ENCODE measurements at places on chromosomes 3 and 15.

- no peak for DNase-seq
These were observed 32.9 kb upstream of the CSPG5 start for GRCh38 chr3:47611576-47611975.

- no peak for DNase-seq
These were observed 11.4 kb downstream of the RAB6B start for GRCh38 chr3:133884054-133884886.

GRCh38 chr15:87619161-87619960 lies 637.2 kb downstream of the NTRK3 start:
- DNase-seq: peak; percentile 75

DNA sequence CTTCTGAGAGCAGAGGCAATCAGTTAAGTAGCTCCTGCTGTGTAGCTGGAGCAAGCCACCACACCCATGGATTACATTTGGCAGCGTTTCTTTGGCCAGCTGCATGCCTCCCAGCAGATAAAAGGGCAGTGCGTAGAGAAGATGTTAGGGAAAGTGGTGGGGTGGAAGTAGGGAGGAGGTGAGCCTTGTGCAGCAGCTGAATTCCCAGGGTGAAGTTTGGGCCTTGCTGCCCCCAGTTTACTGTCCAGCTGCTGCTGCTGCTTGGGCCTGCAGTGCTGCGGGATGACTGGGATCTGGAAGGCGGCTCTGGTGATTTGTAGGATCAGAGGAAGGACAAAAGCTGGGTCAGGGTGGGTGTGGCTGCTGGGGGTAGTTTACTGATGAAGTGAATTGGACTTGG lies 318.7 kb upstream of the C2CD4B start:
- no peak for DNase-seq

DNA sequence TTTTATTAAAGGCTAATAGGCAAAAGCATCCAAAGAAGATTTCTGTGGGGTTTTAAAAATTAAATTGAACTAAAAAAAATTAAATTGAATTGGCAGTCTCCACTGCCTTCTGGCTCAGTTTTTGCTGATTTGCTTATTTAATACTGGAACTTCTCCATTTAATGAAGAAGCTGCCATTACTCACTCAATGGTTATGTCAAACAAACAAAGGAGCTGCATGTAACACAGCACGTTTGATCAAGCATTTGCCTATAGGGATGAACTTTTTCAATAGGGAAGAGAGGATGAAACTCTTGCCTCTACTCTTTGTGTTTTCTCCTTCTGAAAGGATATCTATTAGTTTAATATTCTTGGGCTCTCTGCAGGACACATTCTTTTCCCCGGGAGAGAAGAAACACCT lies 4.8 kb upstream of the HCLS1 start:
- DNase-seq: no peak

- DNase-seq: no peak
These were observed 596 bp downstream of the COL7A1 start for GRCh38 chr3:48594417-48595049.

DNA sequence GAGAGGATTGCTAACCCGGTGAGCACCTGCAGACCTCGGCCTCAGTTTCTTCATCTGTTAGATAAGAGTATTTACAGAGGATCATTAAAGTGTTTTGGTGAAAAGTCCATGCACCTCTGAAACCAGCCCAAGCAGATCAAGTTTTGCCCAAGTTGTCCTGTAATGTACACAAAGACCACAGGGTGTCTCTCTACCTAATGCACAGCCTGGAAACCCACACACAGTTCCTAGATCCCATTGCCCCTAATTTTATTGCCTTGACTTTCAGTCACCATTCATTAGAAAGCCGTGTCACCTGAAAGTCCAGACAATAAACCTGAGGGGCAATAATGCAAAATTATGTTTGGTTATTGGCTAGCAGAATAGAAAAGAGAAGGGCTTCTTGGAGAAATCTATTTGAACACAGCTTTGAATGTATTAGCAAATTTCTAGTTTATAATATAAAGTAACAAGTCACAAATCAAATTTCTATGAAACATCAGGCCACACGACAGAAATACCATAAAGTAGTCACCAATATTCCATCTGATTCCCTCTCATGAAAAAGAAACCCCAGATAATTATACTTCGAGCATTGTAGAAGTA lies 161.3 kb upstream of the SLC2A2 start:
- DNase-seq: no peak

GRCh38 chr3:191244242-191244867 lies 45.3 kb downstream of the OSTN start:
- no peak for DNase-seq

DNA sequence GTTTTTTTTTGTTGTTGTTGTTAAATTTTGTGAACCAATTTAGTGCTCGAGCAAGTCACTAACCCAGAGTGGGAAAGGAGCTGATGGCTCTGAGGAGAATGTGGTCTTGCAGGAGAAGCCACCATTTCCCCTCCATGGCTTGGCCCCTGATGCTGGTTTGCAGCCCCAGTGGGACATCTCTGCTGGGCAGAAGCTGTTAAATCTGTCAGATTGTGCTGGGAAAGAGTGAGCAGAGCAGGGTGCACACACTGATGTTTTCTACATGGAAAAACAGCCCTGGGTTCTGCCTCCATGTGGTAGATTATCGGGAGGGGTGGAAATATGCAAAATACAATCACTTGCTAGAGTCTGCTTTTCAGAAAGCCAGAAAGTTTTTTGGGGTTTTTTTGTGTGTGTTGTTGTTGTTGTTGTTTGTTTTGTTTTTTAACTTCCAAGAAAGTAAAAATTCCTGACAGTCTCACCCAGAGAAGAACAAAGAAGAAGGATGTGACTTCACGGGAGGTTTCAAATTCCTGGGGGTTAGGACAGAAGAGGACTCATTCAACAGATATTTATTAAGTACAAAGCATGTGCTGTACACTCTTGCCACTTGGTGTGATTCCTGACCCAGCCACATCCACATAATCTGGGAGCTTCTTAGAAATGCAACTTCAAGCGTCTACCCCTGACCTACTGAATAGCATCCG lies 133.7 kb downstream of the FOXB1 start:
- DNase-seq: no peak

DNA sequence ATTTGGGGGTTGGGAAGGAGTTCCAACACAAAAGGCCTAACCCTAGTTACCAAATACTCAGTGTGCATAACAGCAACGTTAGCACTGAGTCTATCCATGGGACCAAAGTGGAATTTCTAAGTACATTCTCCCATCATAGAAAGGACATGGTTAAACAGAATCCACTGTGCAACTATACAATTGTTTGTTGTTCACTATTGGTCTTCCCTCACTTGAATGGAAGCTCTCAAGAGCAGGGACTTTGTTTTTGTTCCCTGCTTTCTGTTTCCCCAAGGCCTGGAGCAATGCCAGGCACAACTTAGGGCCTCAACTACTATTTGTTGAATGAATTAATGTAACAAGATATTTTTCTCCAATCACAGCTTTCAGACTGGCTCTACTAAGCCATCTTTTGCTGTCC lies 25.6 kb downstream of the COL8A1 start:
- DNase-seq: no peak

DNA sequence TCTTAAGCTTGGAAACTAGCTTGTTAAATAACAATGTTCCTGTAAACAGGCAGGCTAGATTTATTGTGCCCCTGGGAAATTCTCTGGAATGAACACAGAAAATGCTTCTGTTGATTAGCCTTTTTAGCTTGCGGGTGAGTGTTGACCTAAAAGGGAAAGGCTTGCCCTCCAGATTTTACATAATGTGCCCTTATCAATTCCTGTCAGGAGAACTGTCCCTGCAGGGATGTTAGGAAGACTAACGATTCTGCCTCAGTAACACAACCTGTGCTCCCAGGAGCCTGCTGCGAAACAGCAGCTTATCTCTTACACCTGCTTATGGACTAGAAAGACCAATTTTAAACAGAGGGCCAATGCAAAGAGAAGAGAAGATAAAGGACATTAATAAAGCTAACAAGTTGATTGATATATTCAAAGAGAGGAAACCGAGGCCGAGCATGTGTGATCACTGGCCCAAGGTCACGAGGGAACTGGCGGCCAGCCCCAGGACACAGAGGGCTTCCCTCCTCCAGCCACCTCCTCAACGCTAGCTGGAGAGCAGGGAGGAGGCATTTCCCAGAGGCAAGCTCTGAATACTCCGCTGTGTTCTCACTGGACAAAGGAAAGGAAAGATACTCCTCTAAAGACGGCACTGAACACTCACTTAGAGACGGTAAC lies 48.4 kb upstream of the TJP1 start:
- DNase-seq: no peak

- no peak for DNase-seq
These were observed 202.6 kb downstream of the PDCD6IP start for GRCh38 chr3:34001022-34001421.

GRCh38 chr3:114320246-114320645 lies 26.4 kb downstream of the TIGIT start:
- no peak for DNase-seq

DNA sequence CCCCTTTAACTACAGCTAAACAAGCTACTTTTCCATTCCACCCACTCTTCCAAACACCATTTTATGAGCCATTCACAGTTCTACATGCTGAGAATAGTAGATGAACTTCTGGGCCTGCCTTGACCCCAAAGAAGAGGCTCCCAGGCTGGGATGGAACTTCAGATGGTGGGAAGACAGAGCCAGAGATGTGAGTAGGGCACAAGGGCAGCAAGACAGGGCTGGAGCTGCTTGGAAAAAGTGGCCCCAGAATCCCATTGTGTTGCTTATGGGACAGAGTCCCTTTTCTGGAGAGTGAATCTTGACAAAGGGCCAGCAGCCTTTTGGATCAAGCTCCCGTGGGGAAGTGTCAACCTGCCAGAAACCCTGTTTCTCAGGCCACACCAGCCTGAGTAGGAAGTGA lies 516.5 kb upstream of the PPP2R3A start:
- DNase-seq: no peak

DNA sequence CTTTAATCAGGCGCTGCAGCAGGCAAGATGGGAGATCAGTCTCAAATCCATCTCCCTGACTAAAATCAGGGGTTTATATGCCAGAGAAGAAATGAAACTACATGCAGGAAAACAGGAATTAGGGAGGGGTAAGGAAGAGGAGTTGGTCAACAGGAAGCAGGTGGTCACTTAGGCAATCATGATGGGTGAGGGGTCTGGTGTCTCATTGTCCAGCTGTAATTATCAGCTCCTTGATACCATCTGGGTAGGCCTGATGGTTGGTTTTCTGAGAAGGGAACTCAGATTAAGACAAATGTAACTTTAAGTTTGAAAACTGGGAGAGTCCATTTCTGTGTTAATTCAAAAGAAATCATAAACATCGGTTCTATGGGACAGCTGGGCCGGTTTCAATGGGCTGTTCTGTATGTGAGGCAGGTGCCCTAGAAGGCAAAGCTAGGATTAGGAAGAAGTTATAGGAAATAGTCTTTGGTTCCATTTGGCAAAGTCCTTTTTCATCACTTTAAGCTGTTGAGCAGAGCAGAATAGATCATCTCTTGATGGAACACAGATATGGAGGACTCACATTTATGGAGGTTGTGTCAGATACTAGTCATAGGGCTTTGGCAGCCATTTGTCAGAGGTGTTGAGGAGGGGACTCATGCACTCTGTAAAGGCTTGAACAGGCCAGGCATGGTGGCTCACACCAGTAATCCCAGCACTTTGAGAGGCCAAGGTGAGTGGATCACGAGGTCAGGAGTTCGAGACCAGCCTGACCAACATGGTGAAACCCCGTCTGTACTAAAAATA lies 149.4 kb downstream of the VGLL4 start:
- DNase-seq: no peak

DNA sequence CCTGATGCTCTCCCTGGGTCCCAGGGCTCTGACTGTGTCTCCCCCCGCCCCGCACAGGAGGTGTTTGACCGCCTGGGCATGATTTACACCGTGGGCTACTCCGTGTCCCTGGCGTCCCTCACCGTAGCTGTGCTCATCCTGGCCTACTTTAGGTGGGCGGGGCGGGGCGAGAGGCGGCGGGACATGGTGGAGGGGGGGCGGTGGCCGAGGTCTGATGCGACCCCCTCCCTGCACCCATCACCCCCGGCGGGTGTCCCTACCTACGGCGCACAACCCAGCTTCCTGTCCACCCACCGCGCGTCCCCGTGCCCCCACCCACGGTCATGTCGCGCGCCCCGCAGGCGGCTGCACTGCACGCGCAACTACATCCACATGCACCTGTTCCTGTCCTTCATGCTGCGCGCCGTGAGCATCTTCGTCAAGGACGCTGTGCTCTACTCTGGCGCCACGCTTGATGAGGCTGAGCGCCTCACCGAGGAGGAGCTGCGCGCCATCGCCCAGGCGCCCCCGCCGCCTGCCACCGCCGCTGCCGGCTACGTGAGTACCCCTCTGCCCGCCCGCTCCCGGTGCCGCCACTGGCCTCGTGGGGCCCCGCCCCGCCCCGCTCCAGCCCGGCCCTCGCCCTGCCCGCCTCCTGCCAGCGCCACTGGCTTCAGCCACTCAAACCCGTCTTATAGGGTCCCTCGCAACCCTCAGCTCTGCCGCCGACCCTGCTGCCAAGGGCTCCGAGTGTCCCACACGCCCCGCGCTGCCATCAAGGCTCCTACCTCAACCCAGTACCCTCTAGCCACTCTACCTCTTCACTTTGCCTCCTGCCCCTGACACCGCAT lies 21.0 kb downstream of the PTH1R start:
- DNase-seq: no peak

DNA sequence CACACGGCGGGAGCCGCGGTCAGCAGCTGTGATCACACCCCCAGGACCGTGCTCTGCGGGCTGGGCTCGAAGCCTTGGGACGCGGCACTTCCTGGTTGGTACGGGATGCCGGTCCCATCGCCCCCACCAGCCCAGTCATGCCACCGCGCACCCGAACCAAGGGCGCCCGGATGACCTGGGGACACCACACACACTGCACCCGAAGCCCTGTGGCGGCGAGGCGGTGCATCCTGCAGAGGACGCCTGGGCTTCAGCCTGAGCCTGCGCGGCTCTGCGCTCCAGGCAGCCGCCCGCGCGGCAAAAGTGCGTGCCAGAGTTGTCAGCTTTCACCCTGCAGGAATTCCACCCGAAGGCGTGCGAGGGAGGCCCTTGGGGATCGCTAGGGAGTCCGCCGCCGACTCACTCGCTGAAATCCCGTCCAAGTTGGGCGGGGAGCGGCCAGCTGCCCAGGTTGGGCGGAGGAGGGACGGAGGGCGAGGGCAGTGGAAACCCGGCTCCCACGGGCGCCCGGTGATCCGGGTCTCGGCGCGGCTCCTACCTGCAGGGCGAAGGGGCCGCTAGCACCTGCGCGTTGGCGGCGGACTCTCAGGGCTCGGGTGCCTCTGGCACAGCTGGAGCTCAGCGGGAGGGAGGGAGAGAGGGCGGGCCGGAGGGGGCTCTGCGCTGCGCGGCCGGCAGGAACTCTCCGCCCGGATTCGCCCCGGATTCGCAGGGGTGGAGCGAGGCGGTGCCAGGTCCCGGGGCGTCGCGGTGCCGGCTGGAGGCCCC lies at the start of gene PLD1:
Gene PLD1 (minus strand): TSS at position 623 of the 768 bp plus-strand sequence. CDS start 72,432 bp downstream, outside the sequence.
- peak; percentile 80 for DNase-seq

Data from BJ (cell line).